ENCODE measurements at places on chromosomes 11 and 22.

DNA sequence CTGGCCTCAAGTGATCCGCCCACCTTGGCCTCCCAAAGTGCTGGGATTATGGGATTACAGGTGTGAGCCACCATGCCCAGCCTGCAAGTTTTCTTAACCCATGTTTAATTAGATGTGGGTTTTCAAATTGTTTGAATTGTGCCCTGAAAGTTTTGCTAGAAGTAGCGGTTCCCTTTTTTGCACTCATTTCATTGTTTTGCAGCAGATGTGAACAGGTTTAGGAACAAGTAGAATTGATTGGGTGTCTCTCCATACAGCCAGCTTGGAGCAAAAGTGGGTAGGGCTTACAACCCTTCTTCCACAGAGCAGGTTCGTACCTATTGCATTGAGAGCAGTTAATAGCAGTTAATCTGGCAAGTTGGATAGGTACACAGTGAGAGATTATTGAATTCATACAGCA is 16.1 kb downstream of the EWSR1 start:
- DNase-seq = no peak

DNA sequence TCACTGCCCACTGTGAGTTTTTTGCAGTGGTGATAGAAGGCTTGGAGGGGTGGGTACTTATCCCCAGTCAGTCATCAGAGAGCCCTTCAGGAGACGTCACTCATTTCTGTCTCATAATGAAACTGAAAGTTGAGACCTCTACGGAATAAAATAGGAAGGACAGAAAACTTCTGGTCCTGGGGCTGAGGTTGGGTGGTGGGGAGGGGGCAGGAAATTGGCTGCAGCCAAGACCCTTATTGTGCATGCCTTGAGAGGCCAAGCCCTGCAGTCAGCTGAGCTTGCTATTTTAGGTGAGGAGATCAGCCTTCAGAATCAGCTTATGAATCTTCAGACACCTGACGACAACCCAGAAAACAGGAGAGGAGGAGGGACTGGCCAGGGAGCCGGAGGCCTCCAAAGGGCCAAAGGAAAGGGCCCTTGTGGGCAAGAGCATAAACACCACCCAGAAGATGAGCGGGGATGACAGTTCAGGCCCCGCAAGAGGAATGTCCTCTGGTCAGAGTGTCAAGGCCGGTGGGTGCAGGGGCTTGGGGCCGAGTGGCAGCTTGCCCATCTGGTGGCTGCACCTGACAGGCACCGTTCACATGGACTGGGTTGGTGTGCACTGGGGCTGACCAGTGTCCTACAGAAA is 17.9 kb upstream of the ADA2 start:
- no peak for DNase-seq

GRCh38 chr11:61140416-61140815 is 20.8 kb downstream of the VPS37C start:
- DNase-seq = no peak

- no peak for DNase-seq
Measured at GRCh38 chr11:45178890-45179671, 32.6 kb downstream of the PRDM11 start.

GRCh38 chr22:23715806-23716375 is 25.1 kb downstream of the RGL4 start:
- DNase-seq = no peak

GRCh38 chr22:45104313-45104712 is 59.4 kb upstream of the NUP50 start:
- DNase-seq = no peak

- no peak for DNase-seq
Measured at GRCh38 chr11:44516688-44517507, 48.6 kb upstream of the CD82 start.

DNA sequence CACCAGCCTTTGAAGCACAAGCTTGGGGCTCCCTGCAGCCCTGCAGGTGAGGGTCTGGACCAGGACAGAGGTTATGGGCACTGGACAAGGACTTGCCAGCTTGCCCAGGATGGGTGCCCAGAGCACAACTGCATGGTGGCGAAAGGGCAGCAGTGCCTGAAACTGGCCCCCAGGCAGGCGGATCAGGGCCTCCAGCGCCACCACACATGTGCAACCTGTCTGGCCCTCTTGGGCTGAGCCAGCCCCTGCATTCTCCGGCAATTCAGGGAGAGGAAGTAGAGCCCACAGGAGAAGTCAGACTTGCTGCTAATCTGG is 18.8 kb downstream of the MB start:
- DNase-seq = no peak

DNA sequence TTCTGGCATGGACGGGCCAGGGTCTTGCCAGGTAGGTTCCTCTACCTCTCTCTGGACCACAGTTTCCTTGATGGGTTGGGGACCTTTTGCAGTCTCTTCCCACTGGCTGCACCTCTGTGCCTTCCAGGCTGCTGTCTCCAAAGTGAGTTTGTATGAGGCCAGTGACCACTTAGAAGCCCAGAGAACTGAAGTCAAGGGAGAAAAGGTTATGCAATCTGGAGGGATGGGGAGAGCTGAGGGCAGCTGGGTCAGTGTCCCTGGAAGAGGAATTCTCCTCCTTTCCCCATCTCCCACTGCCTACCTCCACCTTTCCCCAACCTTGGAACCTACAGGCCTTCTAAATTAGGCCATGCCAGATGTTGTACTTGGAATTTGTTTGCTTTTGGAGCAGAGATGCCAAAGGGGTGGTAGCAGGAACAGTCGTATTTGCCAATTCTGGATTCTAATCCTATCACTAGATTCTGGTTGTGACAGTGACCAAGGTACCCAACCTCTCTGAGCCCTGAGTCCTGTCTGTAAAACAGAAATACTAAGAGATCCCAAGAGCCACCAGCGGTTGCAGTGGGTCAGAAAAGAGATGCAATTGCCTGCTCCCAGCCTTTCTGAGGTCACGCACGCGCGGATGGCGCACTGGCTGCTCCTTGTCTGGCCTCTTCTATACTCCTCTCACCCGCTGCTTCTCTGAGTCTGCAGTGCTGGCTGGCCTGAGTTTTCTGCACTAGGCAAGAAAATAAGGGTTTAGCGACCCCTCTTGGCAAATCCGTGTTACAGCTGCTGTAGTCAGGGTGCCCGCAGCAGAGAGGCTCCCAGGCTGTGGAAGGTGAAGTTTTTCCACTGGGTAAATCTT is 10.7 kb upstream of the ACCSL start:
- DNase-seq = no peak

DNA sequence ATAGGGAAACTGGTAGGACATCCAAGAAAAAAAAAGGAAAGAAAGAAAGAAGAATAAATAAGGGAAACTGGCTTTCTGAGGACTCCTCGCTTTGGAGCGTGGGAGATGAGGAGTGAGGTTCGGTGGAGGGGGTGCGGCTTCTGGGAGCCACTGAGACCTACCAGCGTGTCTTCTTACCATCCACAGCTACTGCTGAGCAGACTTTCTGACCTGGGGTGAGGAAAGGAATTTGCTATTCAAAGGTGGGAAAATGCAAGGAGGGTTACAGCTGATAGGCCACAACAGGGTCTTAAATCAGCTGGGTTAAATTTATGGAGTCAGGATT is 488 bp upstream of the SELENOM start:
- DNase-seq = no peak

DNA sequence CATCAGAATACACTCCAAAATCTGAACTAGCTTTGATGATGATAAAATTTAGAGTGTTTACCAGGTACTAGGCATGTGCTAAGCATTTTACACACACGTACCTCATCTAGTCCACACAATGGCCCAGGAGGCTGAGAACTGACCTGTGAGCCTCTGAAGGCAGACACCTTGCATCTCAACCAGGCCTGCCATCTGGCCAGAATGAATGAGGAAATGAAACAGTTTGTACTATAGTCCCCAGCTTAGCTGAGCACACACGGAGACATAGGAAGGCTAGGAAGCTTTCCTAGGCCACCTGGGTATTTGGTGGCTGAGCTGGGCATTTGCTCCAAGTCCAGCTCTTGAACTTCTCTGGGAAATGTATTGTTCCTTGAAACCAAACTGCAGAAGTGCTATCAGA is 6.9 kb upstream of the SHANK3 start:
- no peak for DNase-seq

DNA sequence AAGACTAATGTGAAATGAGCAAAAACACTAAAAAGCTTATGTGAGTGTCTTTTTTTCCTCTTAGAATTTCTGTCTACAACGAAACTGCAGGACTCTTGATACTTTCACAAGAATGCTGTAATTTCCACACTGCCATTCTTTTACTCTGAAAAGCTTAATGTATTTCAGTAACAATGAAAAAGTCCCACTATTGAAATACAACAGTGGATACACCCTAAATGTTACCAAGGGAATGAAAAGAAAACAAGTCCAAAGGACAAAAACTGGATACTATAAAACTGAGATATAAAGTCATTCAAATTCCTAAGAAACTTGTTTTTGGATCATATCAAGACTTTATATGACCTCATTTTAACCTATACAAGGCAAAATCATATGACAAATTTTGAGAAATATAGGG is 77.4 kb downstream of the SOX6 start:
- DNase-seq = no peak

GRCh38 chr11:34213366-34213765 is 107.9 kb downstream of the NAT10 start:
- DNase-seq = no peak

DNA sequence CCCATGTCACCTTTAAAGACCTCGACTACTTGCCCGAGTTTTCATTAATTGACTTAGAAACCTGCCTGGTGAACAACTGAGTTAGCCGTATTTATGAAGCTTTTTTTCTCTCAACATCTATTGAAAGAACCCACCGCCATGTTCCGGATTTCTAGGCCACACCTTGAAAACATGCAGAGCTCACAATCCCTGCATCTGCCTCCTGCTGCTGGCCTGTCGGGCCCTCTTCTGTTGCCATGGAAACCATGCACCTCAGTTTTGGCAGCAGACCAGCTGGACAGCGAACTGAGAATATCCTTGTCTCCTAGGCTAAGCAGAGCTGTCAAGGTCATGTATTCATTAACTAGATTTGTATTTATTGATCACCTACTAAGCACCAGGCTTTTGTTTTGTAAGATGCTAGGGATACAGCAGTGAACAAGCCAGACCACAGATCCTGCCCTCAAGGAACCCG is 4.3 kb upstream of the PATZ1 start:
- no peak for DNase-seq

DNA sequence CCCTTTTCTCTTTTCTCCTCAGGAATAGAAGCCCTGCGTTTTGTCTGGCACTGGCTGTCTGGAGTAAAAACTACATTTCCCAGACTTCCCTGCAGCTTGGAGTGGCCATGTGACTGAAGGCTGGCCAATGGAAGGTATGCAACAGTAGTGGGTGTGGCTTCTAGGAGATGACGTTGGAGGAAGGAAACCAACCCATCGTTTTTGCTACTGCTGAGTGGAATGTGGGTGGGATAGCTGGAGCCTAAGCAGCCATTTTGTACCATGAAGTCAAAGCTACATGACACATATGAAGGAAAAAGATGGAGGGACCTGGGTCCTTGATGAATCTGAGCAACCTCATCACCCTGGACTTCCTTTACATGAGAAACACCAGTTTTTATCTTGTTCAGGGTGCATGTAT is 19.6 kb downstream of the FGF3 start:
- DNase-seq = no peak

- no peak for DNase-seq
Measured at GRCh38 chr11:34773211-34773610, 143.0 kb downstream of the APIP start.

DNA sequence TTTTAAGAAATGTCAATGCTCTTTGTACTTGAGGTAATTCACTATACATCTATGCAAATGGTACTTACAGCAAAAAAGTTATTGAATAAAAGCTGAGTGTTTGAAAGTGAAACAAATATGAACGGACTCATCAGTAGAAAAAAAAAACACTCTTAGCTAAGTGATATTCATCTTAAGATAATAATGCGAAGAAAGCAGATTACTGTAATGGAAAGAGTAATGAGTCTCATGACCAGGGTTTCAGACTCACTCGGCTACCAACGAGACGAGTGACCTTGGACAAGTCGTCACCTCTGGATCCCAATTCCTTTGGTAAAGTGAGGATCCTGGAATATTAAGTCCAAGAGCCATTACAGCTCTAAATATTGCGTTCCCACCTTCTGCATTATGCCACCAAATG is 57.0 kb downstream of the PACSIN2 start:
- DNase-seq = no peak

DNA sequence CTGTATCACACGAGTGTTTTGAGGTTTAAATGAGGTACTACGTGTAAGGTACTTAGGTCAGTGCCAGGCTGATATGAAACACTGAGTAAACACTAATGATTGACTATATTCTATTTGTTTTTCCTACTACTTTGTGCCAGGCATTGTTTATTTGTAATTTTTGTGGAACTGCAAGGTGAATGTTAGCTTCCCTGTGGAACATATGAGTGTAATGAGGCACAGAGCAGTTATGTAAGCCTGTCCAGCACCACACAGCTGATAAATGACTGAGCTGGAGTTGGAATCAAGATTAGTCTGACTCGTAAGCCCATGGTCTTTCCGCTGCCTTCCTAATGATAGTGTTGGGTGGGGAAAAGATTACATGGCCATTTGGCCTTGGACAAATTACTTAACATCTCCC is 5.9 kb downstream of the SLC37A2 start:
- DNase-seq = no peak

GRCh38 chr11:123434262-123434661 is 4.2 kb downstream of the GRAMD1B start:
- no peak for DNase-seq

Measured in cortex of kidney (tissue), 1 donor.